ENCODE measurements at places on chromosomes 5 and 9.

DNA sequence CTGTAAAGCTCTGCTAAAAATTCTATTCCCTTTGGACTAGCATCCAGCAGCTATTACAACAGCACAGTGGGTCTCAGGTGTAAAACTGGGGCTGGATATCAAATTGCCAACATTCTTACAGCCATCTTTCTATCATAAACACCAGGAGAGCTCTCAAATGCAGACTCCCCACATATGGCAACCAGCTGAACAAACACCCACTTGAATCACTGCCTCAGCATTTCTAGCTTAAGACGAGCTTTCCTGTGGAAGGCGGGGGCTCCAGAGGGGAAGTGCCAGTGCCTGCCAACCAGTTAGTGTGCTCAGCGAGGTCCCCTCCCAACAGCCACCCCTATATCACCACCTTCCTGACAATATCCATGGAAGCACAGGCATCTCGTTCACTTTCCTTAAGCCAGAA lies 62.2 kb downstream of the IPPK start:
- peak; percentile 92 for DNase-seq

GRCh38 chr5:72067682-72068470 lies 39.4 kb upstream of the MAP1B start:
- DNase-seq = no peak

DNA sequence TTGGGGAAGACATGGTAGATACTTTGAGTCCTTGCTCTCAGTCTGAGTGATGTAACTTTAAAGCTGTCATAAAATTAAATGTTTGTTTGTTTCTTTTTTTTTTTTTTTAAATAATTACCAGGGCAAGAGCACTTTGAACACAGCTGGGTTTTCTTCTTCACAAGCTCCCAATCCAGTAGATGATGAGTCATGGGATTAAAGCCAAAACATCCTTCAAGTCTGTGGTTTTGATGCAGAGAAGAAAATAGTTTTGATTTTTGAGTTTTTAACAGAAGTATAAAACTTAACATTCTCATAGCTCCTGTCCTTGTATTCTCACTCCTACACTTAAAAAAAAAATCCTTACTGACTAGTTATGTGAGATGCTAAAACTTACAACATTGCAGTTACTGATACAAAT lies 34.8 kb upstream of the IL31RA start:
- DNase-seq = no peak

- no peak for DNase-seq
Observed at GRCh38 chr5:68646144-68646543, 430.6 kb downstream of the PIK3R1 start.

- DNase-seq = no peak
Observed at GRCh38 chr5:169651526-169651925, 14.5 kb downstream of the DOCK2 start.

DNA sequence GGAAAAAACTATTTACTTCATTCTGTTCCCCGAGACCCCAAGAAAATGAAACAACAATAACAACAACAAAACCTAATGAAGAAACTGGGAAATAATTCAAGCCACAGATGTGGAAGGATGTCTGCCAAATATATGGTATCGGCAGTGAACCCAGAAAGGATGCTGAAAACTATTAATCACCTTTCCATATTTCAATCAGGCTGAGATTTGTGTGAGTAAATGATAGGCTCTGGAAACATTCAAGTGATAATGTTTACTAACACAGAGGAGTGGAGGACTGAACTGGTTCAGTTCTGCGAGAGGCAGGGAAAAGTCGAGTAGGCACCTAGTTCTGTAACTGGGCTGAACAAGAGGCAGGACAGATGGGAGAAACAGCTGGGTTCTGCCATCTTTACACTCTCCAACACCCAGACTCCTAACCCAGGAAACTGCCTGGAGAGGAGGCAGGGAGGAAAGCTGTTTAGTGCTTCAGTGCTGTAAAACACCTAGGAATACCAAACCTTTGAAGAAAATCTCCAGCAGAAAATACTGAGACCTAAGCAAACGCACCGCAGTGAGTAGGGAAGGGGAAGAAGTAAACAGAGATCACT lies 96.8 kb upstream of the GNA14 start:
- DNase-seq = peak; percentile 78

DNA sequence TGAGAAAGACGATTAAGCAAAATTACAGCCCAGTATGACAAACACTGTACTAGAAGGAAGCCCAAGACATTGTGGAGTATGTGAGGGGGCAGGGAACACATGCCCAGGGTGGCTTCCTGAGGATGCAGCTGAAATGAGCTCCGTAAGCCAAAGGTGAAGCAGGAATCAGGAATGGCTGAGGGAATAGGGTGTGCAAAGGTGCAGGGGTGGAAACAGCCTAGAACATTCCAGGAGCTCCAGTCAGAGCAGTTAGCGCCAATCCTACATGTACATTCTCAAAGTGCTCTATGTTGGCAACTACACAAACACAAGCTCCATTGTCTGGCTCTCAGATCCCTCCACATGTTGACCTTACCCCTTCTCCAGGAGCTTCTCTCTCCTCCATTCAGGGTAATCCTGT lies 257.9 kb downstream of the MAN2A1 start:
- DNase-seq = no peak

- DNase-seq = peak; percentile 43
Observed at GRCh38 chr5:36874465-36874864, 2.1 kb upstream of the NIPBL start.

DNA sequence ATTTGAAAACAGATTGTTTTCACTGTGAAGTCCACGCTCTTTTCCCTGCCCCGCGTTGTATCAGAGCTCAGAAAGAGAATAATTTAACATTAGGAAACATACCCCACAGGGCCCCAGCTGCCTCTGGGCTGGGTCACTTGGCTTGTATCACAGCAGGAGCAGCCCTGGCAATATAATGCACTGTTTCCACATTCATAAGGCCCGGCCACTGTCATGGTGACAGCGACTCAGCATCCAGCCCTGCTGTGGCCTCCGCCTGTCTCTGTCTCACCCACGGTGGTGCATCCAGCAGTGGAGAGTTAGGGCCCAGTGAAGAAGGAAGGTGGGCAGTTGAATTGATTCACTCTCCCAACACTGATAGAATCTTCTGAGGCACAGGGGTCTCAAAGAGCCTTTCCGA lies 188.9 kb downstream of the NSG2 start:
- DNase-seq = no peak

DNA sequence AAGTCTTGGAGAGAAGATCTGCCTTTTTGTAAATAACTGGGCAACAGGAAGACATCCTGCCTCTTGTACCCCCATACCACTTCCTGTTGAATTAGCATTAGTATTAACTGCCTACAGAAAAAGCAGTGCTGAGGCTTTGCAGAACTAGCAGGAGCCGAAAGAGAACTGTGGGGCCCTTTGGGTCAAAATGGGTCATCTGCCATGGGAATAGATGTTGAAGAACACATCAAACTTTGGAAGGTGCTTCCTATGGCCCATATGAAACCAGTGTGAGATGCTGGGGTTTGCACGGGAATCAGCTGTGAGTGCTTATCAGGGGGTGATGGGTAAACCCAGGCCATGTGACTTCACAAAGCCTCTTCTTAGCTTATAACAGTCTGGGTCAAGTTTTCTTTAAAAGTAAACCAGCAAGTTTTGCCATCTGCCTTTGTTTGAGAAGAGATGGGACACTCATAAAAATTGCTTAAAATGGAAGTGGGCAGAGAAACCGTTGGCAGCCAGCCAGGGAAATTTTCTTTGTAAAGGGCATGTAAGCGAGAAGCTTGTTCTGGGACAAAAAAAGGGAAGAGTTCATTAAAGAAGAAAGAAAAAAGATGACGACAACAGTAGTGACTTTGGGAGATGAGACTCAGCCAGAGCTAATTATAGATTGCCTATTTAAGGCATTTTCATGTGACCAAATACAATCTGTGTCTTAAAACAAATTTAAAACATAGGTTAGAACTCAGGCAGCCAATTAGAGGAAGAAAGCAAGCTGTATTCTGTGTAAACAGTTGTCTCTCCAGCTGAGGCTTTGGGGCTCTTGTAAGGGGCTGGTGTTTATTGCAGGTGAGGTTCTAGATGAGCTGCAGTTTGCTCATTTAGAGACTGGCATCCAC lies 4.4 kb downstream of the SLC25A25 start:
- peak; percentile 69 for DNase-seq

DNA sequence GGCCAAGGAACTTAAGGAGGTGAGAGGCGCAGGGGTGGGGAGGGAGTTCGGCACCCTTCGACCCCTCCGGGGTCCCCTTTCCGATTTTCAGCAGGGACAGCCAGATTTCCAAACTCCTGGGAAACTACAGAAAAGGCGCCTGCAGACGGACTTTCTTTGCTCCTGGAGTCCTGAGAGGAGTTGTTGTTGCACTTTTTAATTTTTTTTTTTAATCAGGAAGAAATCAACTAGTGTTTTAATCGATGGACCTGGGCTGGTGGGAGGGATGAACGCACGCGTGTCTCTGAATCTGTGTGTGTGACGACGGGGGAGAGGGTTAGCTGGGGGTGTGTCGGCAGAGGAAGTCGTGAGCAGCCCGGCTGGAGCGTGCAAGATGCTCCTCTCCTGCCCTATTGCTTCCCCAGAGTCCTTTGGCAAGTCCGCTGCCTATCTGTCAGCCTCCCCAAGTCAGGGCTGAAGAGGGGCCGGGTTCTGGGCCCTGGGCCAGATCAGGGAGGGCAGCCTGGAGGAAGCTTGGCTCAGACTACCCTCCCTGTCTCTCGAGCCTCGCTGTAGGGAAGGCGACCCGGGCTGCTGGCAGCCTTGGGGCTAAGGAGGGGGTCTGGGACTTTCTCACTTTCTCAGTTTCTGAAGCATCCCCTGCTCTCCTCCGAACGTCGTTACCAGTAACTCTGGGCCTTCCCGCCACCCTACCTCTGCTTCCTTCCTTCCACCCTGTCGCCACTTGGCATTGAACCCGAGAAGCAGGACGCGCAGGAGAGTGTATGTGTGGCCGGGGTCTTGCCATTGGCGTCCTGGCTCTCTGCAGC lies 731 bp downstream of the PRR16 start:
- no peak for DNase-seq

DNA sequence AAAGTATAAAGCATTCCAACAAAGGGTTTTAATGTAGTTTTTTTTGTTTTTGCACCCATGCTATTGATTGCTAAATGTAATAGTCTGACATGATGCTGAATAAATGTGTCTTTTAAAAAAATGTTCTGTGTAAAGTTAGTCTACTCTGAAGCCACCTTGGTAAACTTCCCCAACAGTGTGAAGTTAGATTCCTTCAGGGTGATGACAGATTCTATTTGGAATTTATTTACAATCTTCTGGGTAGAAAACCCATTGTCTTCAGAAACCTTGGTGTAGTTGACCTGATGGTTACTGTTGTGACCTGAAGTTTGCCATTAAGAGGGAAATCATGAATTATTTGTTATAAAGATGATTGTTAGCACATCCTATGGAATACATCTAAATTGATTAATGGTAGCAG lies 64.7 kb upstream of the TRPC7 start:
- no peak for DNase-seq

GRCh38 chr5:82439750-82440445 lies 161.7 kb upstream of the RPS23 start:
- DNase-seq = no peak

DNA sequence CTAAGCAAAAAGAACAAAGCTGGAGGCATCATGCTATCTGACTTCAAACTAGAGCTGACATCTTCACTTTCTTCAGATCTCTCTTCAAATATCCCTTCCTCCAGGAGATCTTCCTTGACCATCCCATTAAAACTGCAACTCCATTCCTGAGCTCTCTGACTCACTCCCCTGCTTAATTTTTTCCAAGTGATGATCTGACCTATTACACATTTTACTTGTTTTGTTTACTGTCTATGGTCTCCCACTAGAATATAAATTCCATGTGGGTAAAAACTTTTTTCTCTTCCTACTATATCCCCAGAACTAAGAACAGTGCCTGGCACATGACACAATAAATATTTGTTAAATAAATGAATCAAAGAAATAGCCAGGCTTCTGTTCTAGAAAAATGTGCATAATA lies 87.5 kb downstream of the SLIT3 start:
- DNase-seq = no peak

GRCh38 chr9:136694163-136694871 lies 7.1 kb upstream of the AGPAT2 start:
- peak; percentile 64 for DNase-seq

DNA sequence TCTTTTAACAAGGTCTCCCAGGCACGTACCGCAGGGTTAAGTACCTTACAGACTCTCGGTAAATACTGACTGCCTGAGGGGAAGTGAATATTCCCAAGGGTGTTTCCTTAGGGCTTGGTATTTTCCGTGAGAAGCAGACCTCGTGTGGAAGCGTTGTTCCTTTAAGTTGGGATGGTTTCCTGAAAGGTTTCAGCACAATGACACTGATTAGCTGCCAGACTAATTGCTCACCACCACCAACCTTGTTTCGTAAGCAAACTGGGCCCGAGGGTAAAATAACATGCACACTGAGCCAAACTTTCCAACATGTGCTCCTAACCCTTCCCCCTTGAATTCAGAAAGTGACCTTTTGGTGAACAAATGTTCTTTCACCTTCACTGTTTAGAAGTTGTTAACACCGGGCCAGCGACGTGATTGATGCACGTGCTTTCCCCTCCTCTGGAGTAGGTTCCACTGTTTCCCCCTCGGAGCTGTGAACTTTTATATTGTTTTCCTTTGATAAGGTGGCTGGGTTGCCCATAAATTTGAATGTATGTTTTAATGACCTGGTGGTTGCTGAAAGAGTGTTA lies 128.1 kb upstream of the RPS23 start:
- DNase-seq = no peak

DNA sequence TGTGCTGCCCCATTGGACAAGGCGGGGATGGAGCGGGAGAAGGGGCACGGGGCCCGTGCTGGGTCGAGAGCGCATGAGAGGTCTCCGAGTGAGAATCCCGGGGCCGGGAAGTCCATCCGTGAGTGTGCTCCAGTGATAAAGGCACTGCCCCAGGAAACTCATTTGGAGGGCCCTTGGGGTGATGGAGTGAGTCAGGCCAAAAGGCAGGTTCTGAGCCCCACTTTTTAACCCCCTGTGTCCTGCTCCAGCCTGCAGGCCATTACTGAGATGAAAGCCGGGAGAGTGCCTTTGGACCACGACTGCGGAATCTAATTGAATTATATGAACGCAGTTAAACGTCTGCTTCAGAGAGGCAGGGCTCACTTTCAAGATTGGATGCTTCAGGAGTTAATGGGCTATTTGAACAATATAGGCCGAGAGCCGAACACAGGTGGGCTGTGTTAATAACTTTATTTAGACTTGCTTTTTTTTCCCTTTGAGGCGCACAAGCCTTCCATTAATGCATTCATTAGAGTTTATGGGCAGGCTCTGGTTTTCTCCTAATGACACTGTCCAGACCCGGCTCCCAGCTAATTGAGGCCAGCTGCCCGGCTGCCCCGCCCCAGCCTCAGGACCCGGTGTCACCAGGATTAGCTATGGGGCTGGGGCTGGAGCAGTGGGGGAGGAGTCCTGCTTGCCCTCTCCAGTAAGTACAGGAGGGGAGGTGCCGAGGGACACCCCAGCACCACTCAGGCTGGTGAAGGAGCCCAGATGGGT lies 79.1 kb upstream of the LMX1B start:
- no peak for DNase-seq

GRCh38 chr9:100700689-100701318 lies 122.9 kb downstream of the CAVIN4 start:
- peak; percentile 47 for DNase-seq
